ENCODE measurements at places on chromosomes 6 and 20. TPM values are rescaled to one million over a fixed set of nuclear protein-coding genes. Genes with fewer than 3 reads are reported as not detected.
A peak's percentile ranks its signal among the peaks of the same experiment; 100 is the strongest.

- DNase-seq, result no peak
These were observed 22.2 kb upstream of the PNPLA1 start for GRCh38 chr6:36247693-36248092.

DNA sequence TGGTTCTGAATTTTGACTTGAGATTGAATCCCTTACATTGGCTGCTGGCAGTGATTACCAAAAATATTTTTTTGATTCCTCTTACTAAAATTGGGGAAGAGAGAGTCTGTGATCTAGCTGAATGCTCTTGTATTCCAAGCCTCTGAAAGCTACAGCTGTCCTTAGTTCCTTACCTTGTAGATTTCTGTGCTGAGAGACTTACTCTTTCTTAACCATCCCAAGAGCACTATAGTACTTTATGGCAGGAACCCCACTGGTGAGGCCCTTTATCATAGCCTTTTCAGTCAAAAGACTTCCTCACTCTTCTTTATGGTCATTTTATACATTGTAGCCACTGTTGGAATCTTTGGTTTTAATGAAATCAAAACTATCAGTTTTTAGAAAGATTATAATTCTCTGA lies 19.1 kb upstream of the ERVFRD-1 start:
- no peak for DNase-seq

DNA sequence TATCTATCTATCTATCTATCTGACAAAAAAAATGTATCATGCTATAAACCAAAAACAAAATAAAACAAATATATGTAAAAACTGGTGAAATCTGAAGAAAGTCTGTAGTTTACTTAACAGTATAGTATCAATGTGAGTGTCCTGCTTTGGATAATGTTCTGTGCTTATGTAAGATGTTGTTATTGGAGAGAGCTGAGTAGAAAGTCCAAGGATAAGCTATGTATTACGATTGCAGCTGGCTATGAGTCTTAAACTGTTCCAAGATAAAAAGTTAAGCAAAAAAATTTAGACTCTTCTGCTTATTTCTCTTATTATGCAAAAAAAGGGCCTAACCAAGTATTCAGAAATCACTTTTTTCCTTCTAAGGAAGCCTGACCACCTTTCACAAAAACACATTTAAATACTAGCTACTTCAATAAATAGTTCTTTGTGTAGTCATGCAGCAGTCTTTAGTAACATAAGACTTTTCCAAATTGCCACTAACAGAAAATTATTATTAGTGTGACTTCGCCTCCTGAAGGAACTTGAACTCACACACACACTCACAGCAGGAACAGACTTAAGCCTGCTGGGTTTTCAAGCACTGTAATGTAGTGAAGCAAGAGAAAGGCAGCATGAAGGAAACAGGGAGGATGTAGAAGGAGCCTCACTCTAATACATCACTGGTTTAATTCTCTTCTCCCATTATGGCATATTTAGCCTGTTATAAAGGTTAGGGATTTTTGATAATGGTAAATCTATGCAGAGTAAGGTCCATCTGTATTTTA lies 265.8 kb upstream of the GJE1 start:
- no peak for DNase-seq

DNA sequence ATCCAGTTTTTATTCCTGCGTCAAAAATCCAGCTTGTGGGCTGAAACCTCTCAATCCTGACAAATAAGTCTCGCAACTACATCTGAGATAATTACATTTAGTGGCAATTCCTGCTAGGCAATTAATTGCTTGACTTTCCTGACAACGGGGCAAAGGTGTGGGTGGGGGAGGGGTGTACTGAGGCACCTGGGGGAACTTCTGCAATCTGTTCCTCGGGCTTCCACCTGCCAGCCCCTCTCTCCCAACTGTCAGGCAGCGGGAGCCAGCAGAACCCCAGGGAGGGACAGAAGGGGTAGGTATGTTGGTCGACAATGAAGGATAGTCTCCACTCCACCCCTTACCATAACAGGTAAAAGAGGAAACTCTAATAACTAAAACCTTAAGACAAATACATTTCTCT lies 6.8 kb downstream of the C6orf52 start:
- DNase-seq, result no peak

DNA sequence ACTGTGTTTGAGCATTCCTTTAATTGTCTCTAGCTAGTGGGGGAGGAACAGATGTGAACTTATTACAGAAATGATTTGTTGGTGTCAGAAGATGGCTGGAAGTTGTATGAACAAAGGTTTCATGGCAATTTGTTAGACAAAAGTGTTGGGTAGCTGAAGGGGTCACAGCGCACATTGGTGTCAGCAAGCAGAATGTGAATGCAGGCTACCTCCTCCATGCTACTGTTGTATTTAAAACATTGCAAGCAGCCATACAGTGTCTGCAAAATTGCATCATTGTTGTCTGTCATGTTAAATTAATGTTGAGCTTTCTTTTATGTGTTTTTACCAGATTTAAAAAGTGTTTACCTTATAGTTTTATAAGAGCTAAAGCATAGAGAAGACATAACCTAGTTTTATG lies 6.2 kb downstream of the LRRC1 start:
- no peak for DNase-seq

DNA sequence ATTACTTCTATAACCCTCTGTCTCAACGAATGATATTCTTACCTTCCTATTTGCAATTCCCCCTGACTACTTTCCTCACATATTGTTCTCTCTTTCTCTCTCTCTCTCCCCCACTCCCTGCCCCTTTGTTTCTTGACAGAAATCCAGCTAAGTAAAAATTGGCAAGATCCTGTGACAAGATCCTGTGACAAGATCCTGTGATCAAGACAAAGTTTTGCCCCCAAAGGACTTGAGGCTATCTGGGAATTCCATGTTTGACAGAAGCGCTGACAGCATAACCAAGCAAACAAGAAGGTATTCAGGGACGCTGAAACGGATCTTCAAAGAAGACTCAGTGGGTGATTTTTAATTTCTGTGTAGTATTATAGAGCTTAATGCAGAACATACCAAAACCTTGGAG lies 5.5 kb upstream of the HBS1L start:
- no peak for DNase-seq

DNA sequence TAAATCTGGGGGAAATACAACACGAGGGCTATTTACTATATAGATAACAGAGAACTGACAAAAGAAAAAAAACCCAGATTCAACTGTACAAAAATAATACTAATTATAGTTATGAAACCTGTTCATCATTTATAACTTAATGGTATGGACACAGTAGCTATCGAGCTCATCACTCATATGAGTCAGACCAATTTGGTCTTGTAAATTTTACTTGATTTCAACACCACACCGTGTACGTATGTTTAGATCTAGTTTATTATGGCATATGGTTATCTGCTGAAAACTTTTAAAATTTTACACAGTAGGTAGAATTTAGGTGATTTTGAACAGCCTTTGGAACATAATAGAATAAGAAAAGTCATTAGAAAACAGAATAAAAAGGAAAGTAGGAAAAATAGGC lies 5.5 kb downstream of the MYLK4 start:
- DNase-seq, result no peak

DNA sequence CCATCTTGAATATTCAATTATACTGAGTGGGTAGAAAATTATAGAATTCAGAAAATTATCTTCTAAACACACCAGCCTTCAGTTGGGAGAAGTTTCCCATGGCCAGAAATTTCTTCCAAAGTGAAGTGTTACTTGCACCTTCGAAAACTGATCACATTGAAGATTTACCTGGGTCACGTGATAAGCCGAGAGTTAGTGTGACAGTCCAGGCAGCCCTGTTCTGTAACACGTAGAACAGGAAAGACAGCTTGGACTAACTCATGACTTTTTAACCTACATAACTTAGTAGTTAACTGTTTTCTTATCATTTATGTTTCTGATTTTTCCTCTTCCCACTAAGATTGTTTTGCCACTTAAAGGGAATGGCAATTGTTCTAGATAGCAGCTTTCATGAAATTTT lies 118.3 kb upstream of the MTHFD1L start:
- DNase-seq, result no peak

DNA sequence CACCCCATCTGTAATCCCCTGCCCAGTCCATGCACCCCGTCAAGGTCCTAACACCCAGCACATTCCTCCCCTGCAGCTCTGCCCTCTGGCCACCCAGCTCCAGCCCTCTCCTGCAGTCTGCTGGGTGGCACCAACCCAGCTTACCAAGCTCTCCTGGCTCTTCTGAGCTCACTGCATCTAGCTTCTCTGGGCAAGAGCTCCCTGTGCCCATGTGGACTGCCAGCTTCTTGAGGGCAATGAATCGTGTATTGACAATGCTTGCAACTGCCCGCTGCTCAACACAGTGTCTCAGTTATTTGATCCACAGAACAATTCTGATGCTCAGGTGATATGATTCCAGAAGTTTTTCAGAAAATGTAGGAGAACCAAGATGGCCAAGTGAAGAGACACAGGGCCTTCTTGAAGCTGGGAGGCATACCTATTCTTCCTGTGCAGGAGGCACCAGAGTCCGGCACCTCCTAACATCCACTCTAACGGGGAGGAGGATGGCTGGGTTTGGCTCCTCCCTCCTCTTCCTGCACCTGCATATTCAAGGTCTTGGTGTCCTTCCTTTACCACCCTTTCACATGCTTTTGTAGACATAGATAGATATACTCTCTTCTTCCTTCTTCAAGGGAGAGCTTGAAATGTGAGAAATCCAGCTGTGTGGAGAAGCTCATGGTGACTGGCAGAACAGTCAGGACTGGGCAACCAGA lies 85.6 kb downstream of the TRERF1 start:
- no peak for DNase-seq

DNA sequence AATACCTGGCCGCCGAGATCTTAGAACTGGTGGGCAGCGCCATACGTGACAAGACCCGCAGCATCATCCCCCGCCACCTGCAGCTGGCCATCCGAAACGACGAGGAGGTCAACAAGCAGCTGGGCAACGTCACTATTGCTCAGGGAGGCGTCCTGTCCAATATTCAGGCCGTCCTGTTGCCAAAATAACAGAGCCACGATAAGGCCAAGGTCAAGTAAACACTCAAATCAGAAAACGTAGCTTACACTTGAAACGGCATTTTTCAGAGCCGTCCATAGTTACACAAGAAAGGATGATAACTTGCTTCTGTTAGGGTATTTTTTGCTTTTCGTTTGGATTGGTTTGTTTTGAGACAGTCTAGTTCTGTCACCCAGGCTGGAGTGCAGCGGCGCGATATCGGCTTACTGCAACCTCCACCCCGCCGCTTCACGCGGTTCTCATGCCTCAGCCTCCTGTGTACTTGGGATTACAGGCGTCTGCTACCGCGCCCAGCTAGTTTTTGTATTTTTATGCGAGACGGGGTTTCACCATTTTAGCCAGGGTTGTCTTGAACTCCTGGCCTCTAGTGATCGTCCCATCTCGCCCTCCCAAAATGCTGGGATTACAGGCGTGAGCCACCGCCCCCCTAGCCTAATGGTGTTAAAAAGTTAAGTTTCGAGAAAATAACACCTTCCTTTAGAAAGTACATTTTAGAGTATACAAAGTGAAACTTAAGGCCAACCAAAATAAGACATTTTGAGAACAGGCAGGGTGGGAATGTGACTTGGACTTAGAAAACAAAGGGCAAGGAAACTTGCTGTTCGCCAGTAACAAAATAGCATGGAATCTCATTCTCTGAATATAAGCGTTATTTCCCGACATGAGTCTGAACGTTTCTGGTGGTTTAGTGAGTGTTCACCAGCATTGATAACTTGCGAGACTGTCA lies 42.8 kb upstream of the HFE start:
- peak; percentile 53 for DNase-seq

GRCh38 chr6:151850479-151851003 lies 43.1 kb downstream of the ESR1 start:
- DNase-seq, result no peak

DNA sequence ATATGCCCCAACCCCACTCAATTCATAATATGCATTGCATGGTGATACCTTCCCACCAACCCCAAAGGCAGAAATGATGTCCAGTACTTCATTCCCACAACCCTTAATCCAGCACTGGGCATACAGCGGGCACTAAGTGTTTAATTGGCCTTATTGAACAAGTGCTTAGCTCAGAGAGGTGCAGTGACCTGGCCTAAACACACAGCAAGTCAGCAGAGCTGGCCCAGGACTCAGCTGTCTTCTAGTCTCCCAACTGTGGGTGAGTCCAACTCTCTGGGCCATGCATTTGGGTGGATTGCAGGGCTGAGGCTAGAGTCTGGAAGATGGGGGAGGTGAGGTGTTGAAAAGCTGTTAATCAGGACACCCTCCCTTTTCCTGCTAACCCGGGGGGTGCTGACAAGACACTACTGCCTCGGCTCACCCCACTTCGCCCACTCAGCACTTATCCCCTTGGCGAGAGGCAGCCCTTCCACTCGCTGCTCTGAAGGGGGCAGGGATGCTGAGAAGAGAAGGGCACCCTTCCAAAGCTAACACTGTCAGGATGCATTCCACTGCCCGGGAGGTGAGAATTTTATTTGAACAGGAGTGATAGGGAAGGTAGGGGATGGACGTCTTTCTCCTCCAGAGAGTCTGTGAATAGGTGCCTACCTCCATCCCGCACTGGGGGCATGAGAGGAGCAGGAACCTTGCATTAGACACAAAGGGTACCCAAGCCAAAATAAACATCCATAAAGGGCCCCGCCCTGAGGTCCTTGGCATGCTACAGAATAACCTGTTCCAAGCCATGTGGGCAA lies 14.2 kb downstream of the KCNK5 start:
- no peak for DNase-seq

- DNase-seq, result no peak
These were observed 171.8 kb downstream of the TTLL2 start for GRCh38 chr6:167496707-167497106.

GRCh38 chr20:32909451-32909850 lies 50.7 kb downstream of the EFCAB8 start:
- no peak for DNase-seq

- DNase-seq, result no peak
These were observed 303.9 kb upstream of the SGK1 start for GRCh38 chr6:134621858-134622257.

DNA sequence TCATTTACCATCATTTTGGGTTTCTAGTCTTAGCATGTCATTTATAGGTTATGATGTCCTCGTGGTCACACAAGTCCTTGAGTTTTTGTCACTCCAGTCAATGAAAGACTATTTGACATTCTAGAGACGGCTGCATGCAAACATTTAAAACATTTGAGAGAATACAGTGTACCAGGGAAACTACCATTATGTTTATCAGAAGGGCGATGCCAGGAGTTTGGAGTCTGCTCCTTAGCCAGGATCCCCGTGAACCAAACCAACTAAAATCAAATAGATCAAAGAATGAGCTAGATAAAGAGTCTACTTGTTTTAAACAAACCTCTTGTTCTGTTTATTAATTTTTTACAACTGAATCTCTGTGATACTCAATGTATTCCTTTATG lies 122.6 kb downstream of the OLIG3 start:
- DNase-seq, result no peak

Gene TBC1D32
- total RNA-seq, result 3.9 TPM

Gene GSTA2
- total RNA-seq, result not detected

Gene ZNF334
- 0.40 TPM for total RNA-seq

Gene HLA-DQB1
- total RNA-seq, result 2.9 TPM

Gene DDAH2
- 32.9 TPM for total RNA-seq

Gene APOBEC2
- total RNA-seq, result 211 TPM
